ENCODE measurements at places on chromosomes 7 and 10. TPM values are rescaled to one million over a fixed set of nuclear protein-coding genes. Genes with fewer than 3 reads are reported as not detected.

Gene RSBN1L
- polyA plus RNA-seq, result 4.6 TPM

GRCh38 chr7:28649189-28649588, 236.9 kb downstream of the CREB5 start:
- DNase-seq, result no peak

DNA sequence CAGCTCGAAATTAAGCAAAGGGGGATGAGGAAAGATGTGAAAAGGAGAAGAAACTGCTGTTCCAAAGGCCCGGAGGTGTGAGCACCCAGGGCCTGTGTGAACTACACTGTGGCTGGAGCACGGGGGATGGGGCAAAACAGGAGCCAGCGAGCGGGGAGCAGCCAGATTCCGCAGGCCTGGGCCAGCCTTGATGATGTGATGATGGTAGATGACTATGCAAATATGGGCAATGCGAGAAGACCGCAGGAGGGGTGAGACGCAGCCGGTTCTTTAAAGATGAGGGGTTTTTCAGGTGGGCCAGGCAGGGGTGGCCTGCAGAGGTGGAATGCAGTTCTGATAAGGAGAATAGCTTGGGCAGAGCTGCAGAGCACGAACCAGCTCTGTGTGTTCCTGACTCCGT, 61.5 kb downstream of the LANCL2 start:
- no peak for DNase-seq

DNA sequence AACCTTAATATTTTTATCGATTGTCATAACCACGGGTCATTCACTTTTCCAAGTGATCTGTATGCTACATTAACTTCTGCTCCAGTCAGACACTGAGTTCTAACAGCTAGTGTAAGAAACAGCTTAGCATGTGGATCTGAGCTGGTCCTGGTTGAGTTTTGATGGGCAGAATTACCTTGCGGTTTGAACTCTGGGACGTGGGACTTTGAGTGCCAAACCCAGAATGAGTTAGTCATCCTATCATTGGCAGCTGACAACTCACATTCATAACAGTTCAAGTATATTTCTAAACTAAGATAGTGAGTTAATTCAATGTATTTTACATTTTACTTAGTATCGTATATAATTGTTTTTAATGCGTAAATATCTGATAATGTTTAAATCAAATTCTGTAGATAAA, 43.2 kb downstream of the C7orf33 start:
- peak; percentile 18 for DNase-seq

DNA sequence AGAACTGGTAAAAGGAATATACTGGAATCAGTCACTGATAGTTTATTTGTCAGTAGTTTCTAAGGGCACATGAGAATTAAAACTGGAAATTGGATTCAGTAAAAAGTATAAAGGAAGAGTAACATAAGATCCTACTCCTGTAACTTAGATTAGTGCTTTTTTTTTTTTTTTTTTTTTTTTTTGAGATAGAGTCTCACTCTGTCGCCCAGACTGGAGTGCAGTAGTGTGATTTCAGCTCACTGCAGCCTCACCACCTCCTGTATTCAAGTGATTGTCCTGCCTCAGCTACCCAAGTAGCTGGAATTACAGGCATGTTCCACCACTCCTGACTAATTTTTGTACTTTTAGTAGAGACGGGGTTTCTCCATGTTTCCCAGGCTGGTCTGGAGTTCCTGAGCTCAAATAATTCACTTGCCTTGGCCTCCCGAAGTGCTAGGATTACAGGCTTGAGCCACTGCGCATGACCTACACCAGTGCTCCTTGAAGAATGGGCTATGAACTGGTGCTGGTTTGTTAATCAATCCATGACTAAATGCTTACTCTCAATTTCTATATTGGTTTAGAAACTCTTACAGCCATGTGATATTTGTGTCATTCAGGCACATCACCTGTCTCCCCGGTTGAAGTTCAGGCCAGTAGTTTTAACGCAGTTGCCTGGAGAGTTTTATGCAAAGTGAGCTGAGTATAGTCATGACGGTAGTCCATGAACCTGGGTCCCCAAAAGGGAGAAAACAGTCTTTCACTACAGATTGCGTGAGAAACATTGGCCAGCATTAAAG, 65.0 kb downstream of the ZEB1 start:
- no peak for DNase-seq

DNA sequence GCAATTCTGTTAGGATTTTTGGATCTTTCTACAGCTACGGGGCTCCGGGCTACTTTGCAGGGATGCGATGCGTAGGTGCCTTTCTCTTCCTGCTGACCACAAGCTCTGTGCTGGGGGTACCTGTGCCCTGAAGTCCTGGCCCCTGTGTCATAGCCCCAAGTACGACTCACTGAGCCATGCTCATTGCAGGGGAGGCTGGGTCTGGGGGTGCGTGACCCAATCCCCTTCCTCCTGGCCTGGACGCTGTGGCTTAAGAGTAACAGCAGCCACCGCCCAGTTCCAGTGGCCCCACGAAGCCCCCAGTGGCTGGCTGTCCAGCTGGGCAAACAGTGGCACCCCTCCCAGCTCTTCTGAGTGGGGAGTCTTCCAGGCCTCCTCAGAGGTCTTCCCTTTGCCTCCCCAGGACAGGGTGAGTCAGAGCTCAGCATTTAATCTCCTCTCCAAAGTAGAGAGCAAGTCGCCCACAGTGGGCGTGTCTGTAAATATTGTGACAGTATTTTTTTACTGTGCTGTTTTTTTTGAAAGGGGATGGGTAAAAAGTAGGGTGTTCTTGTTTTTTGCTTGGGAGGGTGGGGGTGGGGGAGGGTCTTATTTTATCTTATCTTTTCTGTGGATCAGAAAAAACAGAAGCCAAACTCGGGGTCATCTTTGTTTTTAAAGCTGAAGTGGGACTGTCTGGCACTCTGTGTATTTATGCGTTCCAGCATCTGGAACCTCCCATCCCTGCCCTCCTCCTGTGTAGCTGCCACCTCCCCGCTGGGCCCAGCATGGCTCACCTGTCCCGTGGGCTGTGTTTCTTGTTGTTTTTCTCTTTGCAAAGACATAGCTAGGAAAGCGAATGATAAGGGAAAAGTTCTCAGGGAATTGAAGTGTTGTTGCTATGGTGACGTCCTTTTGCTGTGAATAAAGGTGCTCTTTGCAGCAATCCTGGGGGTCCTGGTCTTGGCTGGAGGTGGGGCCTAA, 8.2 kb downstream of the LFNG start:
- DNase-seq, result no peak
